Bronchial smooth muscle cell (primary cell): ENCODE measurements at places on chromosomes 12 and 14. TPM values are rescaled to one million over a fixed set of nuclear protein-coding genes. Genes with fewer than 3 reads are reported as not detected.

The GALNT4 gene
- total RNA-seq: 8.7 and 11.3 TPM in 2 replicates

The C12orf57 gene
- 137 and 179 TPM in 2 replicates for total RNA-seq

The DERA gene
- total RNA-seq: 41.4 and 43.8 TPM in 2 replicates

The PAH gene
- not detected in 2 replicates for total RNA-seq

The TPH2 gene
- total RNA-seq: under 0.01 TPM in 2 replicates

The A2ML1 gene
- total RNA-seq: under 0.01 and 0.17 TPM in 2 replicates

The GALNT16 gene
- total RNA-seq: 0.32 and 0.77 TPM in 2 replicates

The MED6 gene
- 15.2 and 23.0 TPM in 2 replicates for total RNA-seq

The OASL gene
- total RNA-seq: 0.17 and 0.47 TPM in 2 replicates

The ENTPD5 gene
- 5.2 and 6.5 TPM in 2 replicates for total RNA-seq

The ARMH4 gene
- 2.8 and 3.0 TPM in 2 replicates for total RNA-seq

The AQP2 gene
- total RNA-seq: not detected in 2 replicates

The IL26 gene
- total RNA-seq: not detected in 2 replicates
